ENCODE measurements at places on chromosomes 4 and X. TPM values are rescaled to one million over a fixed set of nuclear protein-coding genes. Genes with fewer than 3 reads are reported as not detected.

EDNRA gene
- 22.2 TPM for total RNA-seq

F8A2 gene
- not detected for total RNA-seq

TEX13C gene
- not detected for total RNA-seq

KLB gene
- total RNA-seq, result not detected

DNA sequence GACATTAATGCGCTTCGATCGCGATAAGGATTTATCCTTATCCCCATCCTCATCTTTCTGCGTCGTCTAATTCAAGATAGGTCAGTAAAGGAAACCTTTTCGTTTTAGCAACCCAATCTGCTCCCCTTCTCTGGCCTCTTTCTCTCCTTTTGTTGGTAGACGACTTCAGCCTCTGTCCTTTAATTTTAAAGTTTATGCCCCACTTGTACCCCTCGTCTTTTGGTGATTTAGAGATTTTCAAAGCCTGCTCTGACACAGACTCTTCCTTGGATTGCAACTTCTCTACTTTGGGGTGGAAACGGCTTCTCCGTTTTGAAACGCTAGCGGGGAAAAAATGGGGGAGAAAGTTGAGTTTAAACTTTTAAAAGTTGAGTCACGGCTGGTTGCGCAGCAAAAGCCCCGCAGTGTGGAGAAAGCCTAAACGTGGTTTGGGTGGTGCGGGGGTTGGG lies 528 bp upstream of the FGF2 start:
- DNase-seq, result no peak

GRCh38 chrX:7242613-7243012 lies 94.7 kb upstream of the PUDP start:
- no peak for DNase-seq

- DNase-seq, result no peak
These were observed 14.7 kb downstream of the WDR1 start for GRCh38 chr4:10101671-10102473.

DNA sequence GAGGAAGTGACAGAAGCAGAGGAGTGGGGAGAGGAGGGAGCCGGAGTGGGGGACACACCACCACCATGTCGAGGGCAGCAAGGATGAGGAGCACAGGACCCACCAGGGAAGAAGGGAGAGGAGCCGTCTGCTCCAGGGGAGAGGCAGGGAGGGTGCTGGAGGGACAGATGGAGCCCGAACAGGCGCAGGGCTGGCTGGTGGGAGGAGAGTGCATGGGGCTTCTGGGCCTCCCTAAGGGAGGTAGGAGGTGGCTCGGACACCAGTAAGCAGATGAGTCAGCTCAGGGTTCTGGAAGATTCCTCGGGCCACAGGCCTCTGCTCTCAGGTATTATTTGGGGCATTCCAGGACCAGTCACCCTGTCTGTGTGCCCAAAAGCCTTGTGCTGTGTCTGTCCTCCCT lies 29.8 kb downstream of the ATP2B3 start:
- no peak for DNase-seq

DNA sequence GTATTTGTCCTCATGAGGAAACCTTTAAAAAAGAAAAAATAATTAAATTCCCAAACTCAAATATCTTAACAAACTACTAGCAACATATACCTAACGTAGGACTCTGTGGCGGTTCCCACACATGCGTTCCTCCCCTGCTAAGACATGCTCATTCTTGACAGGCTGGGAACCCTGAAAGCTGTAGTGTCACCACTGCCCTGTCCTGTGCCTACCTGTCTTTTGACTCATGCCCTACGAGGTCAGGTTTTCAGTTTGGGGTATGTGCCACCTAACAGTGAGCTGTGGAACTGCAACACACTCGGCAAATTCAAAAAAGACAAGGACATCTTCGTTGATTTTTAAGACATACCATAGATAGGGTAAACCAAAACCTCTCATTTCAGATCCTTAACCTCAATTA lies 17.8 kb downstream of the IDS start:
- no peak for DNase-seq

- DNase-seq, result no peak
These were observed 53.2 kb downstream of the SPRY1 start for GRCh38 chr4:123449780-123450179.

- DNase-seq, result no peak
These were observed 46.5 kb upstream of the HMX1 start for GRCh38 chr4:8917868-8918783.

- DNase-seq, result peak; percentile 1
These were observed 11.9 kb upstream of the ADD1 start for GRCh38 chr4:2831611-2832308.

- no peak for DNase-seq
These were observed 725.0 kb downstream of the CCSER1 start for GRCh38 chr4:90852237-90852636.

- no peak for DNase-seq
These were observed 24.2 kb upstream of the CSF2RA start for GRCh38 chrX:1244164-1245076.

DNA sequence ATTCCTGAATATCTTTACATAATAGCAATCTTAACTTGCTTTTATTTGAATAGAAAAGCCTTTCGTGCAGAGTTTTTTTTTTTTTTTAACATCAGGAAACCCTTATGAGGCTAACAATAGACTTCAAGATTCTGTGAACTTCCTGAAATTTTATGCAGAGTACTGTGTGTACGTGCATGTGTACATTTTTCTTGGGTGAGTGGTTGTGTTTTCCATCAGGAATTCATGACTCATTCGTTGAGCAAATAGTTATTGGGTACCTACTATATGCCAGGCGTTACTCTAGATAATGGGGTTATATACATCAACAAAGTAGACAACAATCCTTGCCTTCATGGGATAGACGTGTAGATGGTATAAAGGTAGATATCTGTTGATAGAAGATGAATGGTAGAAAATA lies 59.1 kb downstream of the MRPL1 start:
- DNase-seq, result no peak

GRCh38 chr4:6777636-6778281 lies 4.8 kb upstream of the KIAA0232 start:
- DNase-seq, result no peak

DNA sequence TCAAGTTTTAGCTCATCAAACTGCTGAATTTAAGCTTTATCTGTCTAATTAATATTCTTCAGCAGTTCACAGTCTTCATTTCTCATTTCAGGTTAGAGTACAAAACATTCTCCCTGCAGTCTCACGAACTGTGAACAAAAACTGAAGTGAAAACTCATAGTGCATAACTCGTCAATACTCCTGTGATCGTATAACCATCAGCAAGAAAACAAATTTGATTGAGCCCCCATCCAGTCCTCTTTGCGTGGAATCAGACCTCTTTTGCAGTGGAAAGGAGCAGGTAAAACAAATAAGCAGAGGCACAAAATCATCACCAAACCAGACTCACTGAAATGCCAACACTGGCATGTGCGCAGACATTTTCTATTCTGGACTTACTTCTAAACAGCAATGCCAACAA lies 12.7 kb downstream of the ADAM29 start:
- DNase-seq, result no peak

- no peak for DNase-seq
These were observed 186.6 kb downstream of the RPA4 start for GRCh38 chrX:97070346-97070745.

- peak; percentile 49 for DNase-seq
These were observed 37.5 kb downstream of the NLGN3 start for GRCh38 chrX:71181910-71182799.

DNA sequence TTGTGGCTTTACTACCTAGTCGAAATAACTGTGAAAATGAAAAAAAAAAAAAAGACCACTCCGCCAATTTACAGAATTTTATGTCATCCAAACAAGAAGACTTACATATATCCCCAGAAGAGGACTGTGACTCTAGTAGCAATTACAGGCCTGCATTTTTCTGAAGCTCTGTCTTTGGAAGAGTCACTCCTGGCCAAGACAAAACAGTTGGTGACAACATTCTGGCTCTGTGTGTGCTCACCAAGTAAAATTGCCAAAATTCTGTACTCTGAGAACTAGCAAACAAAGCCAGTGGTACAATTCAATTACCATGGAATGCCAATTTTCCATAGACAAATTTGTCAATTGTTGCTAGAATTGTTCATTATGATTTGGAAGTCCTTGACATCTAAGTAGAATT lies 311.1 kb downstream of the PDGFC start:
- no peak for DNase-seq

DNA sequence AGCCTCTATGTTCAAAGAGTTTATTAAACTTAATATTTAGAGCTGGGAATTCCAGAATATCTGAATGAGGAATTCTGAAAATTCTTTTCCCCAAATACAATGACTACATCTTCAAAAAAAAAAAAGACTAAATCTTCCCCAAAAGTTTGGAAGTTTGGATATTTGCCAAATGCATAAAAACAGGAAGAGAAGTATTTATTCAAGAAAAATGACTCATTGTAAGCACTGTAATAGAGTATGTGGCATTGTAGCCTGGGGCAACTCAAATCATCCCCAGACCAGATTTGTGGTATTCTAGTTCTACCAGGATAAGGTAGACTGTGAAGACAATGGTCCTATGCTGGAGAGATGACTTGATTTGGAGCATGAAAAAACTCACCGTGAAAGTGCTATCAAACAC lies 78.5 kb upstream of the PDHA2 start:
- no peak for DNase-seq

GRCh38 chrX:18594079-18594478 lies 77.8 kb downstream of the RS1 start:
- no peak for DNase-seq

DNA sequence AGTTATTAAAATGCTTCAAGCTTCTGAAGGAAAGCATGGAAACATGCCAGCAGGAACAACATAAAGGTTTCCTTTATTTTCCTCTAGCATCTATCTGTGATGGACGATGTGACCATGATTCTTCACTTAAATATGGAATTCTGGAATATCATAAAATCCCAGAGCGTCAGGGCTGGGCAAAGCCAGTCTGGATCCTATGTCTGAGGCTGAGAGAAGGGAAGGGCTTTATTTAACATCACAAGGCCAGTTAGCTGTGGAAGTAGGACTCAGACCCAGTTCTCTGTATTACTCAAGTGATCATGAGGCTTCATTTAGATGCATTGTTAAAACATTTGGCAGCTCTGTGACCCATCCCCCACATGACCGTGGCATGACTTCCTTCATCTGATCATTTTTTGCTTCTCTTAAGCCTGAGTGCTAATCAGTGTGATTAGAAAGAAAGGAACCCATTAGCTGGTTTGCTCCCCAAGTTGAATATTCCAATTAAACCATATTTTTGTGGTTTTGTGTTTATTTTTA lies 40.9 kb upstream of the EOLA2 start:
- DNase-seq, result no peak

- no peak for DNase-seq
These were observed 140.6 kb upstream of the BANK1 start for GRCh38 chr4:101649790-101650515.

- no peak for DNase-seq
These were observed 48.8 kb upstream of the NEUROG2 start for GRCh38 chr4:112564706-112565270.

GRCh38 chr4:40897557-40898203 lies 147.9 kb downstream of the NSUN7 start:
- DNase-seq, result no peak

Data from thoracic aorta (tissue), 2 donors.